Neural crest cell (in vitro differentiated cells): ENCODE measurements at places on chromosomes 12 and 14.
A peak's percentile ranks its signal among the peaks of the same experiment; 100 is the strongest.

GRCh38 chr14:104897330-104898194 lies 27.1 kb upstream of the PLD4 start:
- H3K4me1 ChIP-seq = peaks cover 5% of the 10 kb centered on the region
- H3K27me3 ChIP-seq = peaks cover 30% of the 10 kb centered on the region
- no peaks in the 10 kb centered on the region for H3K36me3 ChIP-seq
- no peak overlapping the region for H3K27ac ChIP-seq
- H3K4me3 ChIP-seq = no peak overlapping the region

GRCh38 chr12:57218030-57218853 lies 1.6 kb downstream of the NXPH4 start:
- H3K27me3 ChIP-seq = peaks cover 93% of the 10 kb centered on the region
- H3K27ac ChIP-seq = no peak overlapping the region
- H3K4me3 ChIP-seq = peak overlapping the region; percentile 83
- peaks cover 60% of the 10 kb centered on the region for H3K4me1 ChIP-seq

GRCh38 chr12:82554529-82554928 lies 132.2 kb upstream of the TMTC2 start:
- H3K27ac ChIP-seq = no peak overlapping the region
- no peaks in the 10 kb centered on the region for H3K27me3 ChIP-seq
- no peaks in the 10 kb centered on the region for H3K4me1 ChIP-seq

- H3K4me3 ChIP-seq = no peak overlapping the region
- DNase-seq = no peak
- peaks cover 13% of the 10 kb centered on the region for H3K4me1 ChIP-seq
- H3K27me3 ChIP-seq = no peaks in the 10 kb centered on the region
- H3K27ac ChIP-seq = no peak overlapping the region
Observed at GRCh38 chr14:60679566-60680258, 30.4 kb upstream of the SIX1 start.

- no peaks in the 10 kb centered on the region for H3K36me3 ChIP-seq
- no peak overlapping the region for H3K27ac ChIP-seq
- H3K4me3 ChIP-seq = no peak overlapping the region
- peaks cover 21% of the 10 kb centered on the region for H3K27me3 ChIP-seq
Observed at GRCh38 chr12:5966486-5967095, 21.5 kb upstream of the ANO2 start.

DNA sequence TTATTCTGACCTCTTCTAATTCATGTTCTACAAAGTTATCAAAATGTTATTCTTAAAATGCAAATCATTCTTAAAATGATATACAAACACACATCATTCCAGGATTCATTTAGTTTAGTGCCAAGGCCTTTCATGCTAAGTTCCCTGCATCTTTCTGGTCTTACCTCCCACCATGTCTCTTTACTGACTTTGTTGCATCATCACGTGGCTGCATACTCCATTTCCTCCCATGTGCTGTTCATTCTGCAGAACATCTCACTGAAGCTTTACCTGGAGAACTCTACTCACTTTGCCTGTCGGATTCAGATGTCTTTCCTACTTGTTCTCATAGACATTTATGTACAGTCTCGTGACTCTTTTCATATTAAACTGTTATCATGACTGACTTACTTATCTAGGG lies 278.1 kb downstream of the RAD51B start:
- no peaks in the 10 kb centered on the region for H3K4me1 ChIP-seq
- H3K27me3 ChIP-seq = no peaks in the 10 kb centered on the region
- H3K4me3 ChIP-seq = no peak overlapping the region
- peaks cover 43% of the 10 kb centered on the region for H3K36me3 ChIP-seq
- no peak overlapping the region for H3K27ac ChIP-seq

GRCh38 chr12:9198012-9198411 lies 10.2 kb downstream of the PZP start:
- H3K36me3 ChIP-seq = no peaks in the 10 kb centered on the region
- no peak for DNase-seq
- no peak overlapping the region for H3K27ac ChIP-seq
- no peaks in the 10 kb centered on the region for H3K4me1 ChIP-seq
- no peaks in the 10 kb centered on the region for H3K27me3 ChIP-seq

DNA sequence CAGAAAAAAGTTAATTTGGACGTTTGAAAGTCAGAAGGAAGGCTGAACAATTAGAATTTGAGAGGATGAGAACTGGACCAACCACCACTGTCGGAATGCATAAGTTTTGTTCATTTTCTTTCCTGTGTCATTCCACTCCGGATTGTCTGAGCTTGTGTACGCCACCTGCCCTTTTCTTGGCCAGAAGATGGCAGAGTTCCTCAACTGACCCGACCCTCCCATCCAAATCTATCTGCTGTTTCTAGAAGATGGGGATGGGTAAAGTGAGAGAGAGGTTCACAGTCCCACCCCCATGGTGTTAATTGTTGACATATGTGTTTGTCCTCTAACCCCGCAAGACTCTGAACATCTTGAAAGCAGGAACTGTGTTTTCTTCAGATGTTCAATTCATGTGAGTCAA lies 388.0 kb downstream of the VRK1 start:
- no peak overlapping the region for H3K27ac ChIP-seq
- no peaks in the 10 kb centered on the region for H3K4me1 ChIP-seq
- H3K4me3 ChIP-seq = no peak overlapping the region
- no peak for DNase-seq

GRCh38 chr12:98469109-98469508 lies 46.3 kb upstream of the TMPO start:
- H3K27me3 ChIP-seq = no peaks in the 10 kb centered on the region
- no peak overlapping the region for H3K27ac ChIP-seq
- no peak for DNase-seq

DNA sequence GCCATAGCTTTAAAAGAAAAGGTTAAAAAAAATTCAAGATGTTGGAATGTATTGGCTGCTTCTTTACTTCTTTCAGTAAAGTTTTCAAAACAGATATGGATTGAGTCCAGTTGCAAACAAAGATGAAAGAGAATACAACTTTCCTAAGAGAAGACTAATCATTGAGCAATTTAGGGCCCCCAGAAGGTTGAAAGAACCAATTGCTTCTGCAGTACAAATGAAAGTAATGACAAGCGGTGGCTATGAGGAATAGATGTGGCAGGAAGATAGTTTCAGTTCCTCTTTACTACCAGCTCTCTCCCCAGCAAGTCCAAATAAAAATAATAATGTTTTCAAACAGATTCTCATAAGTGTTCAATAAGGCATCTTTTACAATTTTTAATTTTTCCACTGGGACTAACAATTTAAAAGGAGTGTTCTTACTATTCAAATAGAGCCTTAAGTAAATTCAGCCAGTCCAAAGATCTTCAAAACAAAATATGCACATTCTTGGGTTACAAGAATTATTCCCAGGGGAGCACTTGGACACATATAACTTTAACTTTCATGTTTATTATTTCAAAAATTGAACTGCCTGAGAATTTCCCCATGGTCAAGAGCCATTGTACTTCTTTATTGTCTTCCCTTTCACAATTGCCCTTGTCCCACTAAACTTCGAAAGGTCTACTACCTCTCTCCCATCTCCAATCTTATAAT lies 62.3 kb upstream of the PPP1R12A start:
- H3K4me1 ChIP-seq = peaks cover 4% of the 10 kb centered on the region
- H3K27me3 ChIP-seq = no peaks in the 10 kb centered on the region
- no peak overlapping the region for H3K27ac ChIP-seq

DNA sequence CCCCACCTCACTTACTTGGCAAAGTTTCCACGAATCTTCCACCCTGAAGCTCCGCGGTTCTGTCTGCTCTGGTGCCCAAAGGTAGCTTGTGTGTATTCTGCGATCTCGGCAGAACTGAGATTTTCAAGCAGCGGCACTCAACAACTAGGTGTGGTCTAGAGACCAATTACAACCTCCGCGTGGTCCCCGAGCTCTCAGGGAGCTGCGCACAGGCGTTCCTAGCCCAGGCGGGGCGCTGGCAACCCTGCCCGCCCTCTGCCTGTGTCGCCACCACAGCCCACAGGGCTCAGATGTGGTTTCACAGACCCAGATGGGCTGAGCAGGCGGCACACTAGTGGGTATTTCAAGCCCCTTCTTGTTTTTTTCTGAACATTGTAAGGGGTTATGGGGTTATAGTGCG lies 1.5 kb upstream of the DIABLO start:
- no peaks in the 10 kb centered on the region for H3K36me3 ChIP-seq
- peak overlapping the region; percentile 71 for H3K4me3 ChIP-seq

DNA sequence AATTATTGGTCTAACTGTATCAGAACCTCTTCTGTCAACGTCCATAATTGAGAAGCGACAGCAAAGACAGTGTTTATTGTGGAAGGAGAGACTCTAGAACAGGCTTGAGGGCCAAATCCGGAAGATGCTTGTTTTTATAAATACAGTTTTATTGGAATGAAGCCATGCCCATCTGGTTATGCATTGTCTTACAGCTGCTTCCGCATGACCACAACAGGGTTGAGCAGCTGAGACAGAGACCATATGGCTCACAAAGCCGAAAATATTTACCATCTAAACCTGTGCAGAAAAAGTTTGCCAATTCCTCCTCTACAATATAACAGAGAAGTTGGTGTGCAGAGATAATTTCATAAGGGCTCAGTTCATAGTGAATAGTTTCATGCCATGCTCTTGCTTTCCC lies 24.5 kb downstream of the PRKAB1 start:
- H3K27me3 ChIP-seq = no peaks in the 10 kb centered on the region
- no peaks in the 10 kb centered on the region for H3K4me1 ChIP-seq
- H3K36me3 ChIP-seq = peaks cover 13% of the 10 kb centered on the region
- H3K4me3 ChIP-seq = no peak overlapping the region
- no peak for DNase-seq
- H3K27ac ChIP-seq = no peak overlapping the region

- H3K4me3 ChIP-seq = peak within 1 kb of the TSS; percentile 93
- peaks cover 36% of the 10 kb centered on the region for H3K4me1 ChIP-seq
- no peaks in the 10 kb centered on the region for H3K27me3 ChIP-seq
- peak; percentile 94 for DNase-seq
- H3K36me3 ChIP-seq = peaks cover 2% of the 10 kb centered on the region
Observed at GRCh38 chr12:75390899-75391538, at the start of gene GLIPR1L2. TSS of gene GLIPR1L2 (plus strand) at chr12:75391089. CDS start at chr12:75391117, 28 bp downstream.

GRCh38 chr12:77979597-77980250 lies 149.0 kb downstream of the NAV3 start:
- no peaks in the 10 kb centered on the region for H3K36me3 ChIP-seq
- no peaks in the 10 kb centered on the region for H3K27me3 ChIP-seq
- H3K27ac ChIP-seq = peak overlapping the region; percentile 5
- DNase-seq = no peak
- no peaks in the 10 kb centered on the region for H3K4me1 ChIP-seq

- H3K27me3 ChIP-seq = no peaks in the 10 kb centered on the region
- H3K27ac ChIP-seq = no peak overlapping the region
- no peak for DNase-seq
- no peaks in the 10 kb centered on the region for H3K4me1 ChIP-seq
- H3K4me3 ChIP-seq = no peak overlapping the region
- H3K36me3 ChIP-seq = no peaks in the 10 kb centered on the region
Observed at GRCh38 chr12:70044167-70044566, 199.1 kb upstream of the CNOT2 start.

DNA sequence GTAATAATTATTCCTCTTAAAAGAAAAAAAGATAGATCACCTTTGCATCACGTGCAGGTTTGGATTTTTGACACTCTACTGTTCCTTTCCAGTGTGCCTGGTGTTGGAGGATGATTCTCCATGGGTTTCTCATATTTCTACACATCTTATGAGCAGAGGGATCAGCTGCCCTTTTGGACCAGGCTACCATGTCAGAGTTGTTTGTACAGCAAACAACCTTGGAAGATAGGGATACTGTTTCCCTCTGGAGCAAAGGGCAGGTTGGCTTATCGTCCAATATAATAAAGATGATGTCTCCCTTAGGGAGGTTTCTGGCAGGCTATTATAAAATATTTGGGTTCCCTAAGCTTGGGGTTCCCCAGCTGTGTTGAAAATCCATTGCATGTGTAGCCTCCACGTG lies 42.1 kb downstream of the DAO start:
- no peak for DNase-seq
- no peak overlapping the region for H3K27ac ChIP-seq
- H3K27me3 ChIP-seq = peaks cover 41% of the 10 kb centered on the region
- H3K4me3 ChIP-seq = no peak overlapping the region
- no peaks in the 10 kb centered on the region for H3K4me1 ChIP-seq

GRCh38 chr12:131166717-131167116 lies 213.0 kb downstream of the ADGRD1 start:
- no peak overlapping the region for H3K4me3 ChIP-seq
- no peaks in the 10 kb centered on the region for H3K27me3 ChIP-seq
- no peak for DNase-seq
- H3K27ac ChIP-seq = no peak overlapping the region

DNA sequence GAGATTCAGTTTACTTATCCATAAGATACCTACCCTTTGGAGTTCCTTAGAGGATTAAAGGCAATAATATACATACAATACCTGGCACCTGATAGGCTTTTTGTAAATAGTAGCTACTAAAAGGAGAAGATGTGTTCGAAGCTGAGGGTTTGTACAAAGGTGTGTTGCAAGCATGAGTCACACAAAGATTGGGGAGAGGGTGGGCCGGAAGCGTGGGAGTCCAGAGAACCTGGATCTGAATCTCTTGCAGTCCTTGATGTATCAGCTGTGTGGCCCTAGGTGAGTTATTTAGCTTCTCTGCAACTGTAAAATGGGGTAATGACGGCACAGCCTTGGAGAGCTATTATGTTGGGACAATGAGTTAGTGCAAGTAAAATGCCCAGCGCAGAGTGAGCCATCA lies 61.6 kb upstream of the PSMC1 start:
- no peak overlapping the region for H3K27ac ChIP-seq
- no peak overlapping the region for H3K4me3 ChIP-seq
- H3K4me1 ChIP-seq = no peaks in the 10 kb centered on the region
- no peak for DNase-seq
- no peaks in the 10 kb centered on the region for H3K36me3 ChIP-seq

DNA sequence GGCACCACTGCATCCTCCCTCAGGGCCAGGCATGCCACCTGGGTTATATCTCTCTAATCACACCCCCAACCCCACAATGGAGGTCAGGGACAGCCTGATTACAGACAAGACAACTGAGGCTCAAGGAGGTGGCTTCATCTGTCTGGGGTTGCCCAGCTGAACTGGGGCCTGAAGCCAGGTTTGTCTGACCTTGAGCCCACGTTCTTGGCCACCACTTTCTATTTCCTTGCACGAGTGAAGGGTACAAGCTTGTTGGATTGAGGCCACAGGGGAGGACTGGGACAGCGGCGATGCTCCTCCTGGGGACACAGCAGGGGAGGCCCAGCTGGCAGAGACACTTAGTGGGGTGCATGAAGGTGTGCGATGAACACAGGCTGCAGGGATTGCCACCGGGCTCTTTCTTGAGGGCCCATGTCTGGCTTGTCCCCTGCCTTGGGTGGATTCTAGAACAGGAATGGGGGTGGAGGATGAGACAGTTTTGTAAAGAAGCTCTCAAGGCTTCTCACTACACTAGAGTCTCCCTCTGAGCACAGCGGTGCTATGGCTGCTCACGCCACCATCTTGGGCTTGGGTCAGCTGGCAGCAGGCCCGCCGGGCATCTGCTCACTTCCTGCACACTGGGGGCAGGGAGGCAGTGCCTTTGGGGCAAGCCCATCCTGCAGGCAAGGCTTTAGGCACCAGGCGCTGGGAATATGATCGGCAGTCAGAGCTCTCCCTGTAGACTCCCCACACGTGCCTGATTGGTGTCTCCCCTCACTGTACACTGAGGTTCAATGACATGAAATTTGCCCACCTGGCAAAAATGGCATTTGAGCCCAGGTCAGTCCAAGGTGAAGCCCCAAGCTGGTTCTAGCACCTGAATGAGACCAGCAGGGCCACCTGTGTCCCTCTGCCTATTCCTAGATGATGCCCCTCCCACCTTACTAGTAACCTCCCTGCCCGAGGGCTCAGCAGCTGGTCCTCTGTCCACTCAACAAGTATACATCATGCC lies 16.0 kb downstream of the RITA1 start:
- DNase-seq = no peak
- H3K4me3 ChIP-seq = no peak overlapping the region
- H3K27ac ChIP-seq = no peak overlapping the region
- no peaks in the 10 kb centered on the region for H3K27me3 ChIP-seq
- peaks cover 4% of the 10 kb centered on the region for H3K36me3 ChIP-seq
